T1000 (cell line): ENCODE measurements at places on chromosomes 7 and 10.

DNA sequence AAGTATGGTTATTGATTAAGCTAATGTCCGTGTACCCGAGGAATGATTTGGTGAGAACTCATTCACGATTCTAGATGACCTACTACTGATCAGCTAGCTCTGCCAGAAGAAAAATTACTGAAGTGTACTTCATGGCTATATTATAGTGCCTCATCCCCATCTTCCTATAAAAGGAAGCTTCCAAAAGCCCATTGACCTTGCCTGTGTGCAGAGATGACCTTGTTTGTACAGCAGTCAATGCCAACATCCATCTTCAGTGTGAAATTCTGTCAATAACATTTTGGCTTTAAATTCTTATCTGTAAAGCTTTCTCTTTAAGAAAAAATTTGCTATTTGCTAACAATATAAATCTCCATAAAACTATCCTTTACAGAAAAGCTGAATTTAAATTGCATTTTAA, 315.7 kb downstream of the THSD7A start:
- no peak for DNase-seq

DNA sequence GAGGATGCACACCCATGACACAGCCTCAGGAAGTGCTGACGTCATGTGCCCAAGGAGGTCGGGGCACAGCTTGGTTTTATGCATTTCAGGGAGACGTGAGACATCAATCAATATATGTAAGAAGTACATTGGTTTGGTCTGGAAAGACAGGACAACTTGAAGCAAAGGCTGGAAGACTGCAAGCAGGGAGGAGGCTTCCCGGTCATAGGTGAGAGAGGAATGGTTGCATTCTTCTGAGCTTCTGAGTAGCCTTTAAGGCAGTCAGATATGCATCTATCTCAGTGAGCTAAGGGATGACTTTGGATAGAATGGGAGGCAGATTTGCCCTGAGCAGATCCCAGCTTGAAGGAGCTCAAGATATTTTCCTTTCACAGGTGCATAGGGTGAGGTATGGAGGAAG, 349.5 kb downstream of the TYW1 start:
- DNase-seq: no peak

GRCh38 chr7:84981055-84981976, 205.5 kb downstream of the SEMA3D start:
- no peak for DNase-seq

GRCh38 chr7:71613313-71613712, 481.4 kb downstream of the GALNT17 start:
- DNase-seq: no peak

- DNase-seq: no peak
These were observed 17.8 kb upstream of the CCNJ start for GRCh38 chr10:96025566-96025965.
